ENCODE measurements at places on chromosomes 7 and 10.

GRCh38 chr7:107697321-107698049, 36.9 kb downstream of the SLC26A4 start:
- DNase-seq: no peak

GRCh38 chr7:104794154-104794553, 219.9 kb upstream of the KMT2E start:
- no peak for DNase-seq

- DNase-seq: no peak
Measured at GRCh38 chr7:42624471-42624870, 287.4 kb downstream of the C7orf25 start.

GRCh38 chr10:17861760-17862159, 52.6 kb downstream of the MRC1 start:
- DNase-seq: no peak

GRCh38 chr10:114498413-114499111, 94.3 kb upstream of the AFAP1L2 start:
- no peak for DNase-seq

DNA sequence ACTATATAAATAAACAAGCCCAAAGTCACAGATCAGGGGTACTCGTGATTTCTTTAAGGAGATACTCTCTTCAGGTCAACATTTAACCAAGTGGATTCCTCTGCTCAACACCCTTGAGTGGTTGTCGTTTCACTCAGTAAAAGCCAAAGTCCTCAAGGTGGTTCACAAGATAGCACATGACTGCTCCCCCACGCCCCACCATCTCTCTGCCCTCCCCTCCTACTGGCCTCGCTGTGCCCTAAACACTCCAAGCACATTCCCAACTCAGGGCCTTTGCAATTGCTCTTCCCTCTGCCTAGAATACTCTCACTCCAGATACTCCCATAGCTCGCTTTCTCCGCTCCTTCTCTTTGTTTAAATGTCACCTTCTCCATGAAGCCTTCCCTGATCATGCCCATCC, 72.1 kb upstream of the FHIP2A start:
- no peak for DNase-seq

DNA sequence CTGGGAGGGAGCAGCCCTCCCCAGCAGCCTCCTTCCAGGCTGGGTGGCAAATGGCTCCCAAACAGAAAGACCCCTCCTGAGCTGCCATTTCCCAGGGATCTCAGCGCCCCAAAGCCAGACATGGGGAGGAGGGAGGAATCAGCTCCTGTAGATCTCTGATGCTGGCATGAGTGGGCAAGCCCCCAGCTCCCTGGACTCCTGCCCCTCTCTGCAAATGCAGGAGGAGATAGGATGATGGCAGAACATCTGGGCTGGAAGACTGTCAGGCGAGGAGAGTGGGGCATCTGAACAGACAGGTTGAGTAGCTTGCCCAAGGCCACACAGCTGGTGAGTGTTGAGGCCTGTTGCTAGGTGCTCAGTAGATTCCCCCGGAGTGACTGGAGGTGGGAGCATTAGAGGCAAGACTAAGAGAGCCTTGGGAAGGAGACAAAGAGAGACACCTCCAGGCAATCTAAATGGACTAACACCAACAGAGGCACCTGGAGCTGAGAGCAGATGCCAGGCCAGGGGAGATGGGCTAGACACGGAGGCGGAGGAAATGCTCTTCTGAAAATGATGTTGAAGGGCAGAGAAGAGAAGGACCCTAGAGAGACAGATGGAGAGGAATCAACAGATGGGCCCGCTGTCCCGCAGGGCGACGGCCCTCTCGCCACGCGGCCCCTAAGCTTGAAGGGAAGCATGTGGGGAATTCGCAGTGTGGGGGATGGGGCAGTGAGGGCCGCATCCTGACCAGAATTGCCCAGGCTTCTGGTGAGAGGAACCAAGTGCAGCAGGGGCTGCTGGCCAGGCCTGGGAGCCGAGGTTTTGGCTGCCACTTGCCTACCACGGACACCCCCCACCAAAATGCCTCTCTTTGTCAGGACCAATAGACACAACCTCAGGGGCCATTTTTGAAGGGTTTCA, 84.8 kb upstream of the LRRC4 start:
- DNase-seq: no peak

DNA sequence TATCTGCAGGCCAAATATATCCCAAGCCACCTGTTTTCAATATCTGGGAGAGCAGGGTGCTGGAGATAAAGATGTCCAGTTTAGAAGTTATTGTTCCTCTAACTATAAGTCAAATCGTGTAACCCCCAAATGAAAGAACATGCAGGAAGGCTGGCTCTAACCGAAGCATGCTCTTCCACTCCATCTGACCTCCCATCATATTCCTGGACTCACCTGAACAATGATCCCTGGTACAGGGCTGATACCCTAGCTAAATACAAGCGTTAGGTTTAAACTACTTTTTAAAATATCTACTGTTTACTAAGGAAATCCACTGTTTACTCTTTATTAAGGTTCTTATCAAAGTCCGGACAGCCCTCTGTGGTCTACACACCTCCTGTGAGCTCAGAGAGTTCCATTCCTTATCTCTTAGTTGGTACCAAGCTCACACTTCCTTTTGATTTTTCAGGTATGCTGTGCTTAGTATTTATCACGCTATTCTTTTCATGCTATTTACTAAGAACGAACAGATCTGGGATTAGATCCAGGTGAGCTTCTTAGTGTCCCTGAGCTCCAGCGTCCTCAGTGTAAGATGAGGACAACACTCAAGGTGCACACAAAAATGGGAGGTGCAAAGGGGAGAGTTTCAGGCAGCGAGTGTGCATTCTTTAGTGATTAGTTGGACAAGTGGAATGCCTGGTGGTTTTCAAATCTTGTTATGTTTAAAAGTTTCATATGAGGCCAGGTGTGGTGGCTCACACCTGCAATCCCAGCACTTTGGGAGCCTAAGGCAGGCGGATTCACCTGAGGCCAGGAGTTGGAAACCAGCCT, 23.6 kb upstream of the COBL start:
- DNase-seq: no peak

GRCh38 chr10:12491491-12491890, 142.1 kb downstream of the CAMK1D start:
- no peak for DNase-seq

DNA sequence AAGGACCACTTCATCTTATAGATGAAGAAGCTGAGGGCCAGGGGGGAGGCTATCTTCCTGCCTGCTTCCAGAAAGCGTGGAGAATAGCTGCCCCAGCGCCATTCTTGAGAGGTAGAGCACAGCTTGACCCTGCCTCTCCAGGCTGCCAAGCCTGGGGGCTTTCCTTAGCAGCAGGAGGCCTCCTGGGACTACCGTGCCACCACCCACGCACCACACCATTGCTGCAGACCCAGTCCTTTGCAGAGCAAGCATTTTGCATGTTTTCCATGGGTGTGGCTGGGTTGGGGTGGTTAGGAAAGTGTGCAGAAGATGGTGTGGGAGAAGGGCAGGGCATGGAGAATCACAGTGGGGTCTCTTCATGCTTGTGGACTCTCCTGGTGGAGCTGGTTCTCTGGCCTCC, 64.9 kb downstream of the TBXAS1 start:
- DNase-seq: no peak

DNA sequence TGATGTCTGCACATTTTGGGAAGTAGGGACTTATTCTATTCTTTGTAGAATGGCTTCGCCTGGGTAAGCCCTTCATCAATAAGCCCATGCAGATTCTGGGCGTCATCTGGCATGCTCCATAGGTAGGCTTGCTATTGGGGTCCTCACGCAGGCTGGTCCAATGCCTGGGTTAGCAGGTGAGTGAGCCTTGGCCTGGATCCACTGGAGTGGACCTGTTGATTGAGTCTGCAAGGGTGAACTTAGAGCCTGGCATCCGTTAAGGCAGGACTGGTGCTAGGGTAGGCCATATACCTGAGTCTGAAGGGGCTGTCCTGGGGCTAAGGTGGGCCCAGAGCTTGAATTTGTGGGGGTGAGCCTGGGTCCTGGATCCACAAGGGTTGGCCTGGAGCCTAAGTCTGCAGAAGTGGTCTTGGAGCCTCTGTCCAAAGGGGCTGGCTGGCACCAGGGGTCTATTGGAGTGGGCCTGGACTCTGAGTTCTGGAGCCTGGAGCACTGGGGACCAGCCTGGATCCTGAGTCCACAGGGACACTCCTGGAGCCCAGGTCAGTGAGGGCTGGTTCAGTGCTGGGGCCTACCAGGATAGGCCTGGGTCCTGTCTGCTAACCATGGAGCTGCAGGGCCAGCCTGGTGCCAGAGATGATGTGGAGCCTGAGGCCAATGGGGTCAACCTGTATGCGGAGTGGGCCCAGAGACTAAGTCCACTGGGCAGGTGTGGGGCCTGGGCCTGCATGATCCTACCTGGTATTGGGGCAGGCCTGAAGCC, 297.7 kb downstream of the PTPRN2 start:
- DNase-seq: no peak

DNA sequence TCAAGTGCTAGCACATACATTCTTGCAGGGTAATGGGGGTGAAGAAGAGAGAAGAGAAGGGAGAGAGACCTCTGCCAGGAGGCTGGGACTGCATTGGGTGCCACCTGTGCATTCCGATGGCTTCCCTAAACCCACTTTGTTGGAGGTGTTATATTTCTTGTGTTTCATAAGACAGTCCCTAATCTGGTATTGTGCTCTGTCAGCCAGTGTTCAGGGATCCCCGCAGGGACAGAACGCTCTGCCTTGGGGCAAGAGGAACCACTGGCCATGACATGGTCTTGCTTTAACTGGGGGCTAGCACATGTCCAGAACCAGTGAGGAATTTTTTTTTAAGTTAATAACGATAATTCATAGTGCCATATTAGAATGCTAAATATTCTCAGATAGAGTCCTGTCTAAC, 365.2 kb upstream of the GALNT17 start:
- DNase-seq: no peak

DNA sequence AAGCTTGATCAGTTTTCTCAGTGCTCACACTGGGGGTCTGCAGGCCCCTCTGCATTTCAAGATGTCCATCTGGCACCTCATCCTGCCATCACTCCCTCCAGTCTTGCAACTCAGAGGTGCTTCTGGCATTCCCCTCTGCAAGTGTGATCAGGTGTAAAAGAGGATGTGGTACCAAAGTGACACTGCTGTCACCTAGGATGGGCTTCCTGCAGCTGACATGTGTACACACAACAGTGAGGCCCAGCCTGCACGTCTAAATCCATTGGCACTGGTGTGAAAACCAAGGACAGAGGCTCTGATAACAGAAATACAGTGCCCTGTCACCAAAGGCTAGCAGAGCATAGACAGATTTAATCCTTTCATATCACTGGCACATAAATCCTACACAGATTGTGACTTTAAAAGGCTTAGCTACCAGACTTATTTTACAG, 162.5 kb upstream of the CELF2 start:
- no peak for DNase-seq

GRCh38 chr10:91616137-91616536, 16.7 kb downstream of the PPP1R3C start:
- DNase-seq: no peak

- DNase-seq: no peak
Measured at GRCh38 chr7:94823947-94824346, 83.4 kb upstream of the PPP1R9A start.

DNA sequence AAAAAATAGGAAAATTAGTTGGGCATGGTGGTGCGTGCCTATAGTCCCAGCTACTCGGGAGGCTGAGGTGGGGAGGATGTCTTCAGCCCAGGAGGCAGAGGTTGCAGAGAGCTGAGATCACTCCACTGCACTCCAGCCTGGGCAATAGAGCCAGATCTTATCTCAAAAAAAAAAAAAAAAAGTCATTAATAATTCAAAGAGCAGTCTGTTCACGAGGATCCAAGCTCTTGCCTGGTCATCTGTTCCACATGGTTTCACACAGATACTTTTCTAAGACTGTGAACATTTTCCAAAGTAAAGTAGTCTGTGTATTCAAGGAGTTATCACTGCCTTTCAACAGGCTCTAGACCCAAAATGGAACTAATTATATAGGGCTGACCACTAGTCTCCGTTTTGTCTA, 86.9 kb downstream of the ZNF277 start:
- DNase-seq: no peak

DNA sequence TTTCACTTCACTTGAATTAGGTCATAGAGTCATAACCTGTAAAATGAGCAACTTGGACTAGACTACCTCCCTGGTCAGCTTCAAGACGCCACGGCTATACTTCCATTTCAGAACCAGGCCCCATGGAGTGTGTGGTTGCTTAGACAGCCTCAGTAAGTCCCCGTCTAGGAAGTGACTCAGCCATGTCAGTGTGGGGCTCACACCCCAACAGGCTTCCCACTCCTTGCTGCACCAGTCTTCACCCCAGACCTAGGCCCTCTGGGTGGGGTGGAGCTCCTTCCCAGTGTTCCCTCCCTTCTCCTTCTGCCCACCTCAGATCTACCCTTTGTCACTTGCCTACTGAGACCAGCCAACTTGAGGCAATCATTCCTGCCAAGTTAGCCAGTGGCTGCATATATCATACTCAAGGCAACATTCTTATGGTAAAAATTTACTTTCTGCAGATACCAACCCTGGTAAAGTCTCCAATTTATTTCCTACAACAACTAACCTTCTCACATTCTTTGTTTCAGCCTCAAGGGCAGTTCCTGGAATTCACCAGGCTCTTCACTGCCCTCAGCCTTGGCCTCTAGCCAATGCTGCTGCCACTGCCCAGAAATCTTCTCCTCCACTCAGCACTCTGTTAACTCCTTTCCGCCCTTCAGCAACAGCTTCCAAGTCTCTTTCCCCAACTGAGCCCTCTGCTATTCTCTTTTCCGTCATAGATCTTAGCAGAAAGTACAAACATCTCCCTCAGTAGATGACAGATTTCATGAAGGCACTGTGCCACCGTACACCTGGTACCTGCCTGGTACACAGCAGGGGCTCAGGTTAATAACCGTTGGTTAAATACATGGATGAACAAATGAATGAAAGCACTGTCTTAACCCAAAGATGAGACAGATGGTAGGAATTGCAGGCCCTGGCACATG, 31.3 kb upstream of the ZNRF2 start:
- DNase-seq: no peak
